ENCODE measurements at places on chromosomes 11 and 22.
A peak's percentile ranks its signal among the peaks of the same experiment; 100 is the strongest.

DNA sequence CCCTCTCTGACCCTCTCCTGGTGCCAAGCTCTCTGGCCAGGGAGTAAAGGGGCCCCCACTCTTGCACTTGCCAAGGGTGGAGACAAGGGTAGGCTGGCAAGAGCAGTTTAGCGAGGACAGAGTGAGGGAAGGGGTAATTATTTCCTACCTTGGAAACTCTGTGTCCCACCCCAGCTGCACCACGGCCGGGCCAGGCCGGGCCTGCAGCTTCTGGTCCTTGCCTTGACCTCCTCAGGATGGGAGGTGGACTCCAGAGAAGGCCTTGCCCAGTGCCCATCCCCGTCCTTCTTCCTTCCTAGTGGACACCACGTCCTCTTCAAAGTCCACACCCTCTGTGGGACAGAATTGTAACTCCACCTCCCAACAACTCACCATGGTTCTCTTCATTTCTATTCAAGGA, 18.4 kb upstream of the OSBPL5 start:
- no peak for DNase-seq

DNA sequence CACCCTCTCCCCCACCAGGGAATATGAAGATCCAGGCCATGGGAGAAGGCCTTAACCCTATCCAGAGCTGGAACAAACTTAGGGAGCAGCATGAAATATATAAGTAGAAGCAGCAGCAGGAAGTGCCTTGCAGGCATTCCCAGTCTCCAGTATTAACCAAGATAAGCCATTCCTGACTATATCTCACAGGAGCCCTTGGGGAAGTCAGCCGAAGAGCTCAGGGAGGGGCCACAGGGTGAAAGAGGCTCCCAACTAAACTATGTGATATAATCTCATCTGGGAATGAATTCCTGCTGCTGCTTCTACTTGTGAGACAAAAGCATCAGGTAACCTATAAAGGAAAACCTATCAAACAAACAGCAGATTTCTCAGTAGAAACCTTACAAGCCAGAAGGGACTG, 36.1 kb upstream of the GUCY1A2 start:
- no peak for DNase-seq

GRCh38 chr11:68341557-68342458, 29.4 kb downstream of the LRP5 start:
- DNase-seq = peak; percentile 50

GRCh38 chr11:79026803-79027445, 413.9 kb downstream of the TENM4 start:
- DNase-seq = no peak

- DNase-seq = no peak
Observed at GRCh38 chr22:31086703-31087330, 5.7 kb downstream of the SMTN start.

DNA sequence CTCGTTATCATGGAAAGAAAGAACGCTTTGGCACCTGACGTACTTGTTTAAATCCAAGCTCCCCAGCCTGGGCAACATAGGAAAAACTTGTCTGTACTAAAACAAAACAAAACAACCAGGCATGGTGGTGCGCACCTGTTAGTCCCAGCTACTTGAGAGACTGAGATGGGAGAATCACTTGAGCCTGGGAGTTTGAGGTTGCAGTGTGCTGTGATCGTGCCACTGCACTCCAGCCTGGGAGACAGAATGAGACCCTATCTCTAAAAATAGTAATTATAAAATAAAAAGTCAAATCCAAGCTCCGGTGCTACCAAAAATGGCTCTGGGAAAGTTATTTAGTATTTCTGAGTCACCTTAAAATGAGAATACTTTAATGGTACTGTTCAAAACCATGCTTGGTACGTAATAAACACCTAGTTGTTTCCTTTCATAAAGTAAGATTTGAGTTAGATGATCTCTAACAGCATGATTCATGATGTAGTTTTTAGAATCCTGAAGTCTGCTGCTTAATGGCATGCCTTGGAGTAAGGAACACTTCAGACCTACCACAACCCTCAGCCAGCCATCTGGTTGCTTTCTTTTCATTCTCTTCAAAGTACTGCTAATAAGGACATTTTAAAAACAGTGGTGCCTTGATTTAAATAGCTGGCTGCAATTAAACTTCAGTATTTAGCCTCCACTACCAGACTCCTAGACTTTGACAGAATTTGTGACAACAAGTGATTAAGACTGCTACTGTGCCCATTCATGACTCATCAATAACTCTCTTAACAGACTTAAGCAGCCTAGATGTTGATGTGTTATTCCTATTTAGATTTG, 8.4 kb downstream of the PPME1 start:
- no peak for DNase-seq

GRCh38 chr11:119254239-119254638, 48.1 kb downstream of the CBL start:
- no peak for DNase-seq

- DNase-seq = peak; percentile 79
Observed at GRCh38 chr11:66547662-66548009, 933 bp downstream of the ACTN3 start.

- no peak for DNase-seq
Observed at GRCh38 chr11:130467116-130467900, 18.9 kb downstream of the ADAMTS15 start.

GRCh38 chr11:65459552-65459951, 37.0 kb downstream of the NEAT1 start:
- DNase-seq = peak; percentile 68

GRCh38 chr22:42872821-42873220, 15.7 kb upstream of the ARFGAP3 start:
- no peak for DNase-seq

DNA sequence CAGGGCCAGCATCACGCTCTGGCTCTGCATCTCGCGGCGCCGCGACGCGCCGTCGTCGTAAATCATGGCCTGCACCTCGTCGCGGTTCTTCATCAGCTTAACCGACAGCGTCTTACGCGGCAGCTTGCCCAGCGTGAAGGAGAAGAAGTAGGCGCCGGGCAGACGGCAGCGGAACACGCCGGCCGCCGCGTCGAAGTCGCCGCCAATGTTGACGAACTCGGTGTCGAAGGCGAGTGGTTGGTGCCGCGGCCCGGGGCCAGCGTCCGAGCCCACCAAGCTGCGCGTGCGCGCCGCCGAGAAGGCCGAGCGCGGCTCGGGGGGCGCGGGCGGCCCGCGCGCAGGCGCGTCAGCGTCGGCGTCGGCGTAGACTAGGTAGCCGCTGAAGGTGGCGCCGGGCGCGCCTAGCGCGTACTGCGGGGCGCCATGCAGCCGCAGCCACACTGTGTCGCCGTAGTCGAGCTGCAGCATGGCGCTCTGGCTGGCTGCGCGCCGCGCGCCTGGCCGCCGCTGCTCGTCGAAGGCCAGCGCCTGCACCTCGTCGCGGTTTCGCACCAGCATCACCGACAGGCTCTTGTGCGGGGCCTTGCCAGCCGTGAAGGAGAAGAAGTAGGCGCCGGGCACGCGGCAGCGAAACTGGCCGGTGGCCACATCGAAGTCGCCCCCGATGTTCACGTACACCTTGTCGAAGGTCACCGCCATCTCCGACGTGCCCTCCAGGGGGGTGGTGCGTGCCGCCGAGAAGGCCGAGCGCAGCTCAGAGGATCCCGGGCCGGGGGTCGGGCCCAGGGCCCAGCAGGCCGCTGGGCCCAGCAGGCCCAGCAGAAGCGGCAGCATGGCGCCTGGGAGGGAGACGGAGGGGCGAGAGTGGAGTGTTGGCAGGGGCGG, 3.7 kb downstream of the FAM180B start:
- DNase-seq = peak; percentile 72

GRCh38 chr22:44710474-44711240, 8.7 kb downstream of the PRR5 start:
- no peak for DNase-seq

DNA sequence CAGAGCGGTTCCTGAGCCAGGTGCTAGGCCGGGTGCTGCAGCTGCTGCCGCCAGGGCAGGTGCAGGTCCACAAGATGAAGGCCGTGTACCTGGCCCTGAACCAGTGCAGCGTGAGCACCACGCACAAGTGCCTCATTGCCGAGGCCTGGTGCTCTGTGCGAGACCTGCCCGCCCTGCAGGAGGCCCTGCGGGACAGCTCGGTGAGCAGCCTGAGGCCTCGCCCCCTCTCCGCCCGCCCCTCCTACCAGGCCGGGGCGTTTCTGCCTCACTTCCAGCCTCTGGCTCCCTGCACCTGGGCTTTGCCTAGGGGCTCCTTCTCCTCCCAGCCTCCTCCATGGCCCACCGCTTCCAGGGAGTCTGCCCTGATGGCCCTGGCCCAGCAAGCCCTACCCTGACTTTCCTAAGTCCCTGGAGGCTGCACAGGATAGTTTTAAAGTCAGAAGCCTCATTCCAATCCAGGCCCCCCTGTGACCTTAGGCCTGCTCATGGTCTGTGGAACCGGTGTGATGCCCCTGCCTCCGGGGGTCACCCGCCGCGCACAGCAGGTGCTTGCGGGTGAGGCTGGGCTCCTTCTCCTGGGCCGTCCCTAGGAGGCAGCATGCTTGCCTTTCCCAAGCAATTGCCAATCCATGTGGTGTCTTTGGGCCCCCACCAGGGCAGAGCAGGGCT, 5.5 kb downstream of the TCIRG1 start:
- DNase-seq = peak; percentile 62

- DNase-seq = no peak
Observed at GRCh38 chr22:17472932-17473331, 90.4 kb upstream of the SLC25A18 start.

- no peak for DNase-seq
Observed at GRCh38 chr22:19648419-19648929, 65.8 kb upstream of the SEPTIN5 start.

GRCh38 chr11:84227970-84228665, 942.0 kb upstream of the CCDC90B start:
- no peak for DNase-seq

DNA sequence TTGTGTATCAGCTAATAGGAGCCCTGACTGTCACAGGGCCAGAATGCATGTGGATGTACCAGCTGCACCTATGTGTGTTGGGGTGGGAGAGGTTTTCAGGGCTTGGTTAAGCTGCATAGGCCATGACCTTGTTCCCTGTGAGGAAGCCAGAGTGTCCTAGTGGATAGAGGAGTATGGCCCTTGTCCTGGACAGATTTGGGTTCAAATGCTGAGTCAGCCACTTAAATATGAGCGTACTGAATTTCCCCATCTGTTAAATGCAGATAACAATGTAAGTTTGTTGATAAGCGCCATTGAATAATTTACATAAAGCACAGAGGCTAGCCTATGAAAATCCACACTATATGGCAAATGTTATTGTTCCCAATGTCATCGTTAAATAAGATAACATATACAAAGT, 74.4 kb downstream of the PANX1 start:
- DNase-seq = no peak

- DNase-seq = no peak
Observed at GRCh38 chr11:118001494-118001971, 15.3 kb downstream of the IL10RA start.

- DNase-seq = no peak
Observed at GRCh38 chr11:86255896-86256295, 11.3 kb downstream of the EED start.

GRCh38 chr11:86196085-86196696, 48.4 kb upstream of the EED start:
- no peak for DNase-seq

GRCh38 chr11:102272047-102272824, 45.0 kb upstream of the BIRC3 start:
- no peak for DNase-seq

GRCh38 chr22:36795633-36796032, 19.7 kb upstream of the IFT27 start:
- no peak for DNase-seq

DNA sequence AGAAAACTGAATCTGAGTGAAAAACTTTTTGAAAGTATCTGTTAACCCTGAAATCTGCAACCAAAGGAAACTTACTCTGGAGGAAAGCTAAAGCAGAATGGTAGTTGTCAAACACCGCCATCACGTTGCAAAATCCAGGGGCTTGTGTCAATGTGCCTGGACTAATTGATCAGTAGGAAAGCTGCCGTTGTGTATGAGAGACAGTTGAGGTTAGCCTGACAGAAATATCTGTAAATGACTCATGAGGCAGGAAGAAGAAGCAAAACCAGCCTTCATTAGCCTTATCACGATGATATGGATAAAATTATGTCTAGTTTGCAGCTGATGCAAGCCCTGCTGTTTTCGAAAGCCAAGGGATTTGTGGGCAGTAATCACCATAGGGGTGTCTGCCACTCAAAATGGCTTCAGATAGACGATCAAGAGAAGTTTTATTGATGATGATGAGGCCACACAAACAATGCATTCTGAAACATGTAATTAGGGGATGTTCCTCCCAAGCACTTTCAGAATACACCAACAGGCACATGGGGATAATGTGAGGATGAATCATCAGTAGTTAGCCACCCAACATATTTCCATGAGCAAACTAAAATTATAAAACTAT, 8.9 kb downstream of the SCGB1A1 start:
- DNase-seq = no peak

DNA sequence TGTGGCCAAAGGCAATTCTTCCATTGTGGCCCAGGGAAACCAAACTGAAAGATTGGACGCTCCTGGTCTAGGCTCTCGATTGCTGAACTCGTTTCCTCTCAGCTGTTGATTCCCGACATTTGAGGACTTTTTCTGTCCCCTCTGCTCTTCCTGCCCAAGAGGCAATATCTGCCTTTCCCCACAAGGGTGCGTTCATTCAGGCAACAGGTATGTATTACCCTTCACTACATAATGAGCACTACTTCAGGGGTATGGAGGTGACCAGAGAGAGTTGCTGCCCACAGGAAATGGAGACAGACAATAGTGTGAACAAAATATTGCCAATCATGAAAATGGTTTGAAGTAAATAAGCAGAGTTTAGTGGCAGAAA, 8.2 kb downstream of the PTH start:
- DNase-seq = peak; percentile 50
